Adipocyte (in vitro differentiated cells): ENCODE measurements at places on chromosomes 11 and 22.

DNA sequence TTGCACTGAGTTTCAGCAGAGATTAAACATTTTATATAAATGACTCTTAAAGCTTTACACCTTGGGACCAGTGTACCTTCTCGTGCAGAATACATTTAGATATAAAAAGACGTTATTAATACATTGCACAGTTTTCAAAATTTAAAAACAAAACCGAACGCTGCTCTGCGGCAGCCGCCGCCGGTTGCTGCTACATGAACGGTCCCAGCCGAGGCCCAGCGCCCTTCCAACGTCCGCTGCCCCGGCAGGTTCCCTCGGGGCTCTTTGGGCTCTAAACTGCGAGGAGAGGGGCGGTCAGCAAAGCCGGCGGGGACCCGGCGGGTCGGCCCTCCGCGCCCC is 2.0 kb downstream of the CDKN1C start:
- DNase-seq: no peak

GRCh38 chr11:104161751-104162450 is 2.0 kb downstream of the PDGFD start:
- DNase-seq: peak; percentile 73

GRCh38 chr22:44329179-44329796 is 16.5 kb upstream of the SHISAL1 start:
- no peak for DNase-seq

DNA sequence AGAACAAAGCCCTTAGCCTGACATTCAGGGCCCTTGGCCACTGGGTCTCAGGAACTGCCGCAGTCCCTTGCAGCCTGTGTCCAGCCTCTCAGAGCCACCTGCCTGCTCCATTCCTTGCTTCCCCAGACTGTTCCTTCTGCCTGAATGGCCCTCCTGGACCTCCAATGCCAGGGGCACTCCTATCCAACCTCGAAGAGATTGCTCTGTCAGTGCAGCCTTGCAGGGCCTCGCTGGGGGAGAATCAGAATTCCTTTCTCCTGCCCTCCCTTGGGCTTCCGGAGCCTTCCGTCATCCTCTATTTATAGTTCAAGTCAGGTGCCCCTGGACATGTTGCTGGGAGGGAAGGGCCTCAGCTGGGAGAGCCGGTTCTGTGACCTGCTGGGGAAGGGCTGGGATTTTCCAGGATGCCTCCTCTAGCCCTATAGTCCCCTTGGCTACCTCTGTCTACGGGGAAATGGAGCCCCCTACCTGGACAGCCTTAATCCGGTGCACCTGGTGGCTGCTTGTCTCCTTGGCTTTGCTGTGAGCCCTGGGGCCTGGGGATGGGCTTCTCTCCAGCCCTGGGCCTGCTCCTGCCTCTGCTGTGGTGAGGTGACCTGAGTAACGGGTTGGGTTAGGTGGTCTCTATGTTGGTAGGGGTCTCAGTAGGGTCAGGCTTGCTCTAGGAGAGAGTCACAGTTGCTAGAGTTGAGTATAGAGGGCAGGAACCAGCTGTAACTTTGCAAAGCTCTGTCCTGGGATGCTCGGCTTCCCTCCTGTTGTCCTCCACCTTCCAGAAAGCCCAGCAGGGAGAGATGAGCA is 45.9 kb upstream of the SYT7 start:
- no peak for DNase-seq

DNA sequence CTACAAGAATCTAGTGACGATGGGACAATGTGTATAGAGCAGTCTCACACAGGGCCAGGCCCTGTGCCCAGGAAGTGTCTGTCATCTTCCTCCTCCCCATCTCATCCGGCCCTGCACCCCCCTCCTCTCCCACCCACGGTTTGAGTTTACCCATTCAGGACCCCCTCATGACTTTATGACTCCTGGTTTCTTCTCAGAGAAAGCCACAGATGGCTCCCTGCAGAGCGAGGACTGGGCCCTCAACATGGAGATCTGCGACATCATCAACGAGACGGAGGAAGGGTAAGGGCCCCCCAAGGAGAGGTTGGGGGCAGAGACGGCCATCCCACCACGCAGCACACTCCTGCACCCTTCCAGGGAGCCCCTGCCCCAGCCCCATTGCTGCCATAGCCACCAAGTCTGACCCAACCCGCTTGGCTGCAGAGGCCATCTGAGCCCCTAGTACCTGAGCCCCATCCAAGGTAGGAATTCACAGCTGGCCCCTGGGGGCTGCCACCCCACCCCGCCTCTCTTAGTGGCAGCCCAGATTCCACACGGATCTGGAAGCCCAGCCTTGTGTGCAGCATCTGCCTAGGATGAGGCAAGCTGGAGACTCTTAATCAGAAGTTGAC is 18.1 kb downstream of the TOM1 start:
- no peak for DNase-seq

DNA sequence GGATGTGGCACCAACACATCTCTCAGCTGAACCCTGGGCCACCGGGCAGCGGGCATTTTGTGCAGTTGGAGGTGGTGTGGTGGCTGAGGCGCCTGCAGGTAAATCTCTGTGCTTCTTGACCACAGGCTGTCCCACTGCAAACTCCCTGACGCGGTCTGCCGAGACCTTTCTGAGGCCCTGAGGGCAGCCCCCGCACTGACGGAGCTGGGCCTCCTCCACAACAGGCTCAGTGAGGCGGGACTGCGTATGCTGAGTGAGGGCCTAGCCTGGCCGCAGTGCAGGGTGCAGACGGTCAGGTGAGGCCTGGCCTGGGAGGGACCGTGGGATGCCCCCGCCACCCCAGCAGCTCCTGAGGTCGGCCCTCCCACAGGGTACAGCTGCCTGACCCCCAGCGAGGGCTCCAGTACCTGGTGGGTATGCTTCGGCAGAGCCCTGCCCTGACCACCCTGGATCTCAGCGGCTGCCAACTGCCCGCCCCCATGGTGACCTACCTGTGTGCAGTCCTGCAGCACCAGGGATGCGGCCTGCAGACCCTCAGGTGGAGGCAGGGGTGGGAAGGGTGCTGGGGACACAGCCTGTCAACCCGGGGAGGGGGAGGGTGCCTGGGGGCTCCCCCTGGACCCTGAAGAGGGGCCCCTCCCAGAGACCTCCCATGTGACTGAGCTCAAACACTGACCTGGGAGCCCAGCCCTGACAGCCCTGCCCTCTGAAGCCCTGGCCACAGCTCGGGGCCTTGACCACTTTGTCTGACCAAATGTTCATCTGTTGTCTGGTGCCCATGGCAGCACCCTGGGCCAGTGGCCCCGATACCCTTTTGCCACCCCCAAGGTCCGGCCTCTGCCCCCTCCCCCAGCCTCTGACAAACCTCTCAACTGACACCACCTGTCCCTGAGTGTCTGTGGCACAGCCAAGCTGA is 4.6 kb upstream of the PGGHG start:
- no peak for DNase-seq

DNA sequence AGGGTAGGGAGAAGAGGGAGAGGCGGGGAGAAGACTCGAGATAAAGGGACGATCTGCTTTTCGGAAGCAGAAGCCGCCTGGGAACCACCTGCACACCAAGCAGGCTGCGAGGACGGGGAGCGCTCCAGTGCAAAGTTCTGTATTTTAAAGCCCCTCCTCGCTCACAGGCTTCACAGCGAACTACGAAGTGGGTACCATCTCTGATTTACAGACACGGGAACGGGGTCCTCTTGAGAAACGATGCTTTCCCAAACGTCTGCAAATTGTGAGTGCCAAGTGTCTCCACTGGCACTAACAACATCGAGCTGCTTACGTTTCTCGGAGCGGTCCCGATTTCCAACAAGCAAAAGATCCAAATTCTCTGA is 700 bp upstream of the STX3 start:
- peak; percentile 34 for DNase-seq

DNA sequence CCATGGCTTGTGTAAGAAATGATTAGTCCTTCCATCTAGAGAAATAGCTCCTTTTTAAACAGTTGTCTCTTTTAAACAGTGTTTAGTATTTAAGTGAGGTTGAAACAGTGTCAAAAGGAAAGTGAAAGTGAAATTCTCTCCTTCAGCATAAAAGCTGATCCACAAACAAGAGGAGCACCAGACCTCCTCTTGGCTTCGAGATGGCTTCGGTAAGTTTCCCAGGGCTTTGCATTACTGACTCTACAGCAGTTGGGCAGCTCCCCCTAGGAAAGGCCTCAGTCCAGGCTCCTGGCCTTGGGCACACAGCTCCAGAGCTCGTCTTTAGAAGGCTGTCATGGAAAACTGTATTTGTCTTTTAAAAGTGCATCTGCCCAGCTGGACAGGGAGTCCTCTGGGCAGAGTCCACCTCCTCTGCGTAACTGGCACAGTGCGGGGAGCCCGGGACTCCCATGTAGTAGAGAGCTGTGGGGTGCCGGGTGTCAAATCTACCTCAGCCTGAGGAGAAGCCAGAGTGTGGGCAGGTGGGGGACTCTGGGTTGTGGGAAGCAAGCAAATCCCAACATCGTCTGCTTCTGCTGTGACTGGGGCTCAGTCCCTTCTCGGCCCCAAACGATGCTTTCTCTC is at the start of gene PLAAT4:
TSS of gene PLAAT4 (plus strand) at position 140 of the 624 bp plus-strand sequence. CDS start at position 201, 61 bp downstream.
- DNase-seq: peak; percentile 78

DNA sequence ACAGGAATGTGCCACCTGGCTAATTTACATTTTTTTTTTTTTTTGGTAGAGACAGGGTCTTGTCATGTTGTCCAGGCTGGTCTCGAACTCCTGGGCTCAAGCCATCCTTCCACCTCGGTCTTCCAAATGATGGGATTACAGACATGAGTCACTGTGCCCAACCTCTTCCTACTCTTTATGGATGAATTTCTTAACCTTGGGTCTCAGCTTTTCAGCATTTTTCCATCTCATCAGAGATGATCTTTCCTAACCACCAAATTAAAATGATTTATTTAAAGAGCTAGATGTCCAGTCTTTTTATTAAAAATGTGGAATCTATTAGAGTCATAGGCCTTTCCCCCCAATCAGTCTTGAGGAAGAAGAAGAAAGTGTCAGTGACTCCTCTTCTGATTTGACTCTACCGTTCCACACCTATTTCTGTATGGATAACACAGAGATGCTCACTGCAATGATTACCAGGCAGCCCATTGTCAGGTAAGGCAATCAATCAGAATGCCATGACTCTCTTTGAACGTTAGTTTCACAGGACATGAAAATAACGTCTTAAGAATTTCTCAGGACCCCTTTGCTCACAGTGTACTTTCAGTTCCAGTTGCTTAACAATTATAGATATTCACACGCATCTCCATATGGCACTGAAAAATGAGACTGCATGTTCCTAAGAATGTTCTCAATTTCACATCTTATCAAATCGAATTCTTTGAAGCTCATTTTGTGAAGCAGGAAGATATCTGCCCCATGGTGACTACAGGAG is 51.0 kb downstream of the MIAT start:
- DNase-seq: no peak

GRCh38 chr11:18299721-18300120 is 22.2 kb downstream of the HPS5 start:
- no peak for DNase-seq

GRCh38 chr11:130499828-130500227 is 51.4 kb downstream of the ADAMTS15 start:
- DNase-seq: no peak

DNA sequence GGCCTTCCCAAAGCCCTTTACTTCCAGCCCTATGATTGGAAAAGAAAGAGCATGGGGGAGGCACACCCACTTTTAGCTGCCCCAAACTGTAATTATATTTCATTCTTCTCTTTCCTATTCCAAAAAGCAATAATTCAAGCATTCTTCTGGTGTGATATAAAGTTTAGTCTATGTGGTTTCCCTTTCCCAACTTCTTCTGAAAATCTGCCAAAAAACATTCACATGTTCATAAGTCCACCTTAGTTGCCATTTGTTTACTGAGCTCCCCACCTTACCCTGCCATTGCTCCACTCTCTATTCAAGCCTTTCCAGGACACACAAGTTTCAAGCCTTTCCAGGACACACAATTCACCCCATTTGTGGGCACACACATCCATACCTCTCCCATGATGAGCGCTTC is 111.6 kb upstream of the BMAL1 start:
- peak; percentile 10 for DNase-seq

DNA sequence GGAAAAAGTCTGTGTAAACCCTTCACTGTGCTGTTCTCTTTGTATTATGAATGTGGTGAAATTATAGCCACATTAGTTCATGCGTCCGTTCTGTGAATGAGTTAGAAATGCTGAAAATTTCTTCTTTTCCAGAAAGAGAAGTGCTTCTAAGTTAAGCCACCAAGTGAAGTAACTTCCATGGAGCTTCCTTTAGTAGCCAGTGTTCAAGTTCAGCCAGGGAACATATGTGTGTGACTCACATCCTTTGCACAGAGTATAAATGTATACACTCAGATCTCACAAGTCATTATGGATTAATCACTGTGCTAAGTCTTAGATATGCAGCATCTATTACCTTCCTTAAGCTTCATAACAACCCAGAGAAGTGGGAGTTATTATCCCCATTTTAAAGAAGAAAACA is 3.1 kb upstream of the MMP8 start:
- DNase-seq: peak; percentile 30

GRCh38 chr11:128201009-128201408 is 386.3 kb downstream of the ETS1 start:
- DNase-seq: no peak

- no peak for DNase-seq
Measured at GRCh38 chr22:43555561-43556515, 144.0 kb downstream of the MPPED1 start.

GRCh38 chr11:12199231-12199948 is 89.0 kb downstream of the MICAL2 start:
- DNase-seq: no peak

DNA sequence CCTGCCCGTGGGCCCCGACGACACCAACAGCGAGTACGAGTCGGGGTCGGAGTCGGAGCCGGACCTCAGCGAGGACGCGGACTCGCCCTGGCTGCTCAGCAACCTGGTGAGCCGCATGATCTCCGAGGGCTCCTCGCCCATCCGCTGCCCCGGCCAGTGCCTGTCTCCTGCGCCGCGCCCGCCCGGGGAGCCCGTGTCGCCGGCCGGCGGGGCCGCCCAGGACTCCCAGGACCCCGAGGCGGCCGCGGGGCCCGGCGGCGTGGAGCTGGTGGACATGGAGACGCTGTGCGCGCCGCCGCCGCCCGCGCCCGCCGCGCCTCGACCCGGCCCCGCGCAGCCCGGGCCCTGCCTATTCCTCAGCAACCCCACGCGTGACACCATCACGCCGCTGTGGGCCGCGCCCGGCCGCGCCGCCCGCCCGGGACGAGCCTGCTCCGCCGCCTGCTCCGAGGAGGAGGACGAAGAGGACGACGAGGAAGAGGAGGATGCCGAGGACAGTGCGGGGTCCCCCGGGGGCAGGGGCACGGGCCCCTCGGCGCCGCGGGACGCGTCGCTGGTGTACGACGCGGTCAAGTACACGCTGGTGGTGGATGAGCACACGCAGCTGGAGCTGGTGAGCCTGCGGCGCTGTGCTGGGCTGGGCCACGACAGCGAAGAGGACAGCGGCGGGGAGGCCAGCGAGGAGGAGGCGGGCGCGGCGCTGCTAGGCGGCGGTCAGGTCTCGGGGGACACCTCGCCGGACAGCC is 3.8 kb downstream of the MAPK8IP2 start:
- DNase-seq: no peak

DNA sequence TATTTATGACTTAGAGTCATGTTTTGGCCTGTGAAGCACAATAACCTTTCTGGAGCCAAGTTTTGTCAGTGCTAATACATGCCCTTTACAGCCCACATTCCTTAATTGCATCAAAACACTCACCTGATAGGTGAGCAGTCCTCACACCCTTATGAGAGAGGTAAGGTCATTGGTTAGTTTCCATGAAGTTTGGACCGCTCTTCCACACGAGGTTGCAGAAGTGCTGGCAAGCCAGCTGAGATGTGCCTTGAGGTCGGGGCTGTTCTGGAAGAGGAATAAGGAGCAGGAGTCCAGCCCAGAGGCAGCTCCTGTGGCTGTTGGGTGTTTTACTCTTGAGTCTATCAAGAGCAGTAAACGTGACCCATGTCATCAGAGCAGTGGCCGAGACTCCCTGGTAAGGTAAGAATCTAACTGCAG is 76.3 kb downstream of the CYB5R2 start:
- no peak for DNase-seq
